ENCODE measurements at places on chromosomes 3 and 15.

DNA sequence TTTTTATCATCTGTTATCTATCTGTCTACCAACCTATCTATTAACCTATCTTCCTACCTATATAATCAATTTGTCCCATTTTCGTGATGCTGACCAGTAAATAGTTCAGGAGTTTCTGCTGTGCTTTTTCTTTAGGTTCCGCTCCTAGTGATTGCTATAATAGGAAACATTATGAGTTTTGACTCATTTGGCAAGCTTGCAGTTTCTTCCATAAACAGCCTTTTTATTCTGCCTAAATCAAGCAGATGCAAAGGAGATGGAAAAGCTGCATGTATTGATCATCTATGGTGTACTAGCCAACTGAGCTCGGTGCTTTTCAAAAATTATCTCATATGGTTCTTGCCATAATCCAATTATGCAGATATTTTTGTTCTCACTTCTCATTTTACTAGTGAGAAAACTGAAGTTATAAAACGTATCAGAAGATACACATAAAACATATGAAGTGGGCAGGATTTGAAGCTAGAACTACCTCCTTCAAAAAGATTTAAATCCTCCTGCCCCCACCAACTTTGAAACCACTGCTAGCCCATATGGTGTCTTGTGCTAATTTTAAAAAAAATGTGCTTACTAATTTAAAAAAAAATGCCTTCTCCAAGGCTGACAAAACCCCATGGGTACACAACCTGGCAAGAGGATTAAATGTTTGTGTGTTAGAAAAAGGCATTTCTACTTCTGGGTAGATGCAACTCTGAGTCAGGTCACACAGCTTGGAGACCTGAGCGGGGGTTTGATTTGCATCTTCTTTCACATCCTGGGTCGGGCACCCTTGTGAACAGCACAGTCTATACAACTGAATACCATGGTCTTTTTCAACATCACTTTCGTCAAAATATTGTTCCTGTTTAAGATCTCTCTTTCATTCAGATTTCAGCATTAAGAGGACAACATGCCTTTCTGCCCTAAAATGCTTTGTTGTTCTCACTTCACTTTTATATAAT, 267.0 kb downstream of the CHL1 start:
- no peak for DNase-seq

GRCh38 chr3:155112661-155113389, 32.7 kb downstream of the MME start:
- DNase-seq, result no peak

DNA sequence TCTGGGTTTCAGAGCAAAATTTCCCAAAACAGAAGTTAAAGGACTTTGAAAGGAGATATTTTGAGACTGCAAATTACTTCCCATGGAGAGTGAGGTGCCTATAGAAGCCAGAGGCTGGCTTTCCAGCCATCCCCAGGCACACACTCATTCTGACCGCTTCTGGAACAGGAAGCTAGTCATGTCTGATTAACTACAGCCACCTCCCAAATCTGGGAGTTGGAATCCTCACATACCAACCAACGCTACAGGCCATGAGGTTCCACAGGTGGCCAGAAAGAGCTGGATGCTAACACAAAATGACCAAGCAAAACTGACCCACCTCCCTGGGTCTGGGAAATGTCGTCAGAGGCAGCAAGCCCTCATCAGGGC, 87.2 kb downstream of the SNRK start:
- no peak for DNase-seq

DNA sequence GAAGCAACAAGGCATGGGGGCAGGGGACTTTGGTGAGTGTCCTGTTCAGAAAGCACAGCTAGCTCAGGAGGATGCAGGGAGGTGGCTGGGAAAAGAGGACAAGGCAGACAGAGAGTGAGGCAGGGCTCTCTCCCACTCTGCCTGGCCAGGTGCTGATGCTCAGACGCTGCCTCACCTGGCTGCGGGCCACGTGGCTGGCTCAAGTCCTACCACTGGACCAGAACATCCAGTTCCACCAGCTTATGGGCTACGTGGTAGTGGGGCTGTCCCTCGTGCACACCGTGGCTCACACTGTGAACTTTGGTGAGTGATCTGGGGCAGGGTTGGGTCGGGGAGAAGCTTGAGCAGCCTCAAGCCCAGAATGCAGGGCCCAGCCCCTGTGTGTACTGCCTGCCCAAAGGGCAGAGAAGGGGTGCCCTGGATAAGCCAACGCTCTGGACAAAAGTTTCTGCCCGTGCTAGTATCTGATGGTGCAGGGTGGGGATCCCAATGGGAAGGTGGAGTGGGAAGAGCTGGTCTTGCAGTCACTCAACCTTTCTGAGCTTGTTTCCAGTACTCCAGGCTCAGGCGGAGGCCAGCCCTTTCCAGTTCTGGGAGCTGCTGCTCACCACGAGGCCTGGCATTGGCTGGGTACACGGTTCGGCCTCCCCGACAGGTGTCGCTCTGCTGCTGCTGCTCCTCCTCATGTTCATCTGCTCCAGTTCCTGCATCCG, 20.9 kb downstream of the NOX5 start:
- peak; percentile 19 for DNase-seq

DNA sequence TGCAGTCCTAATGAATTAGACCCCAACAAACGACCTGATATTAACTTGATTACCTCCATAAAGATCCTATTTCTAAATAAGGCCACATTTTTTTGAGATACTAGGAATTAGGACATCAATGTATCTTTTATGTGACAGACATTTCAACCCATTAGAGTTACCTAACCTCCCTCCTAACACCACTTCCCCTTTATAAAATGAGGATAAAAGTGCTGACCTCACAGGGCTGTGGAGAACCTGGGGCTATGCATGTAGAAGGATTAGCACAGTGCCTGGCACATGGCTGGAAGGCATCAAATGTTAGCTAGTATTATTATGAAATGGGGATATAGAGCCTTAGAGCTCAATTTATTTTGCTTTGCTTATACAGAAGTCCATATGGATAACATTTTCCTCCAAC, 53.5 kb upstream of the LRRN1 start:
- DNase-seq, result no peak

DNA sequence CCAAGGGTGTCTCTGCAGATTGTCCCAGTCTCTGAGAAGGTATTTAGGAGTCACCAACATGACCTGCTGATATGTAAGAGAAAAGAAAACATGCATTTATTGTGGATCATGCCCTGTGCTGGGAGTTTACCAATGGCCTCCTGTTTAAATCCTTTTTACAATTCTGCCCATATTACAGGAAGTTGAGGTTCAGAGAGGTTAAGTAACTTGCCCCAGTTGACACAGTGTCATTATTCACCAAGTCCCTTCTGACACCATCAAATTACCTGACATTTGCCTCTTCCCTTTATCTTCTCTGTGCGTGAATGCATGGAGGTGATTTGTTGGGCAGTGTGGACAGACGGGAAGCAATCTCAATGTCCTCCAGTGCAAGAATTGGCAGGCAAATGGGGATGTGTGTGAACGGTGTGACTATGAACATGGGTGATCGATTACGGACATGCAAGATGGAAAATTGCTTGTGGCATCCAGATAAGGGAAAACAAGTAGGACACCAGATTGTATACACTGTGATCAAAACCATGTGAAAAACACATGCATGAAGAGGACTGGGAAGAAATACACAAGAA, 27.3 kb downstream of the ZNF710 start:
- DNase-seq, result no peak

DNA sequence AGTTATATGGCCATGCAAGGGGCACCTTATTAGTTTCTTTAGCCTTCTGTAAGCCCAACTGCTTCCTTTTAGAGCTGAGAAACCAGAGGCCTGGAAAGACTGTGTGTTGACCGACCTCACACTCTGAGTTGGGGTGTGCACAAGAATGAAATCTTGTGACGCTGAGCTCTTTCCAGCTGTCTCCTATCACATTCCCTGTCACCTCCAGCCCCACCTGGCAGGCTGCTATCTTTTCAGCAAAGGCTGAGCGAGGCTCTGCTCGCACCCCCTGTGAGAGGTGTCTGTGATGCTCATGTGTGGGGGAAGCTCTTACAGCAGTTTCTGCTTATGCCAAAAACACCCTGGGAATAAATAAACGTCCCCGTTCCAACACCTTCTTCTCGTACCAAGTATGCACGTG, 27.0 kb upstream of the LPP start:
- no peak for DNase-seq

GRCh38 chr15:78374436-78375393, 34.6 kb downstream of the CRABP1 start:
- DNase-seq, result no peak

Measured in activated T-cell treated with anti-CD3 and anti-CD28 coated beads, Interleukin-2, amount 50 U/mL, for 72 hours (primary cell).